Activated CD4-positive, alpha-beta T cell treated with anti-CD3 and anti-CD28 coated beads, Interleukin-2, Interleukin-6, amounts not matched to agents 100 ng/mL and 50 ng/mL, durations not matched to agents 16 hours and 8 hours (primary cell): ENCODE measurements at places on chromosomes 3 and 15.

DNA sequence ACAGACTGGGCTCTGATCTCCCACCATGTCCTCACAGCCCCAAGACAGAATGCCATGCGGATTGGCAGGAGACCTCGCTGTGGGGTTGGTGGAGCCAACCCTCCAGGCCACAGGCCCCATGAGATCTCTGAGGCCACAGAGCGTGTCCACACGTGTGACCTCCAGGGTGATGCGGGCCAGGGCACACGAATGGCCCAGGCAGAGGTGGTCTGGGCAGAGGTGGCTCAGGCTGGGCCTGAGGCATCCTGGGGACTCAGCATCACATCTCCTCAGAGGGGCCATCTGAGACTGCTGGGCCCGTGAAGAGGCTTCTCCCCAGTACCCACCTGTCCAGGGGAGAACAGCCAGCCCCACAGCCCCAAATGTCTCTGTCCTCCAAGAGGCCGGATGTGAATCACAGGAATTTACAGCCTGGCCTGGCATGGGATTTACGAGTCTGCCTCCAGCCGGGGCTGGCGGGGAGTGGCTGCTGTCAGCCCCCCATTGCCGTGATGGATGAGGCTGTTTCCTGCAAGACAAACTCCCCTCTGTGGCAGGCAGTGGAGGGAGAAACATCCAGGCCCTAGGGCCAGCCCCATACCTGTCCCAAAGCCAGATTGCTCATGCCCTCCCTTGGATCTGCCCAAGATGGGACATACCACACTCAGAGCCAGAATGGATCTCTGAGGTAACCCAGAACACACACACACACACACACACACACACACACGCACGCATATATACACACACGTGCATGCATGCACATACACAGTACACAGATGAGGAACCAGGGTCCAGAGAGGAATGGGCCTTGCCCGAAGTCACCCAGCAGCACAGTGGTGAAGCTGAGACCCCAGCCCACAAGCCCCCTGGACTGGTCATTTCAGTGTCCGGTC, 208.3 kb downstream of the TBC1D2B start:
- no peak for DNase-seq

DNA sequence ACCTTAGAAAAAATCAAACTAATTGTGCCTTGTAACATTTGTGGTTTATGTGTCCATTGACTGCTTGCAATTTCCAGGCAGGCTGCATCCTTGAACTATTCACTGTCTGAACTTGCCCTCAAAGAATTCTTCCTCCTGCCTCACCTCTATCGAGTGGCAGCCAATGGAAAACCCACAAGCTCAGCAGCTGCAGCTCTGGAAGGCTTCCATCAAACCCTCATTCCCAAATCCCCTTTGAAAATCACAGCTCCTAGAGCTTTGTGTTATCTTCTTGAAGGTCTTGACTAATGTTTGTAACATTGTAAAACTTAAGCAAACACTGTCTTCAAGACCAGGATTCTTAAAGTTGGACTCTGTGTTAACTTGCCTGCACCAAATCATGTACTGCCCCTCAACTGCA, 81.1 kb downstream of the FILIP1L start:
- no peak for DNase-seq

DNA sequence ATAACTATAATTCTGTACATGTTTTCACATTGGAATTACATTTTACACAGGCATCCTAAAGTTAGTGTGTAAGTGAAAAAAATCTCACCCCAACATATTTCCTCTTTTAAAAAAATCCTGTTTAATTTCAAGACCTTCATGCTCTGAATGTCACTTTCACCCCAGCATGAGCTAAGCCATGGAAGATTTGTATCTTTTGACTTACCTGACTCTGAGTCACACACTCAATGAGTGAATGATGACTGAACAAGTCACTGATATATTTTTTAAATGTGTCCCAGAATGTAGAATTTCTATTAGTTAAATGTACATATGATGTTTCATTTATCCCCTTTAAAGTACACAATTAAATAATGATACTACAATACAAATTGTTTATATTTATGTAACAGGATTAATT, 199.9 kb upstream of the RBMS3 start:
- no peak for DNase-seq

DNA sequence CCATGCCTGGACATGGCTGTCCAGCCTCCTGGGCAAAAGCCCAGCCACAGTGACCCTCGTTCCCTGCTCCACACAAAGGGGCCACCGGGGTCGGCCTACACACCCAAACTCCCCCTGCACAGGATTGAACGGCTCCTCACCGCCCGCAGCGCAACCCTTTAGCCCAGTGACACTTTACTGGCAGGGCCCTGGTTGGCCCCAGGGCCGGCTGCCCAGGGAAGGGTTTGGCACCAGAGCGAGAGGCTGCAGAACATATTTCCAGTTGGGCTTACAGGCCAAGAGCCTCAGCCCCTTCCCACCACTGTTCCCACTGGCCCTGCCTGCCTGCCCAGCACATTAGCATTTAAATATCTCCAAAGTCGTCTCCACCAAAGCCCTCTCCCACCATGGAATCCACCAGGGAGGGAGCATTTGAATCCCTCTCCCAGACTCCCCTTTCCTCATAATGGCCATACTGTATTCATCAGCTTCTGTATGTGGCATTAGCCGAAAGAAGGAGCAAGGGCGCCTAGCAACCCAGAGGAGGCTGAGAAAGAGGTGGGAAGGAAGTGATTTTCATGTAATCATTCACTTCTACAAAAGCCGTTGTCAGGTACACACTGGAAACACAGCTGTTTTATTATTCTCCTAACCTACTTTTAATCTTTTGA, 85.4 kb downstream of the SLC6A11 start:
- DNase-seq, result no peak

DNA sequence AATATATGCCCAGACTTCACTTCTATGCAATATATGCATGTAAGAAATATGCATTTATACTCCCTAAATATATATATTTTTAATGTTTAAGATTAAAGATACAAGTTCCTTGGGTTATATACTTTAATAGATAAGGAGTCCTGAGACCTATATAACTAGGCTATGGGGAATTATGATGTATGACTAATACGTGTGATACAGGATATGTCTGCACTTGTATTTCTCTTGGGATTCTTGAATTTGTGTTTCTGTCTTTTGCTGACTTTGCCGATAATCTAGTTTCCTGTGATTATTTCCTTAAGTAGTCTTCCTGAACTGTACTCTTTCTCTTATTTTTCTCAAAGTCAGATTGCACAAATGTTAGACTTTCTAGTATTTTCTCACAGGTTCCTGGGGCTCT, 109.6 kb downstream of the PIK3CB start:
- no peak for DNase-seq

DNA sequence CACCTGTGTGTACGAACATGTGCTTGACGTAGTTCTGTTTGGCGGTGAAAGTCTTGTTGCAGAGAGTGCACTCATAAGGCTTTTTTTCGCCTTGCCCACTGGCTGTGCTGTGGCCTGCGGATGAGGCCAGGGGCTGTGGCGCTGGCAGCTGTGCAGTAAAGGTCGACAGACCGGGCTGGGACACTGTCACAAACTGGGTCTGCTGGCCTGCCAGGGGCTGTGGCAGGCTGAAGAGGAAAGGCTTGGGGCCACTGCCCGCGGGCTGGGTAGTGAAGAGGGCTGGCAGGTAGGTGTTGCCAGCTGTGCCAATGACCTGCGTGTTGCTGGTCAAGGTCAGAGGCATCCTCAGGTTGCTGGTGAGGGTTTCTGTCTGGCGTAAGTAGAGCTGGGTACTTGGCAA, 56.4 kb downstream of the TIGIT start:
- DNase-seq, result no peak

GRCh38 chr3:119360736-119361462, 66.7 kb downstream of the ARHGAP31 start:
- DNase-seq, result no peak

DNA sequence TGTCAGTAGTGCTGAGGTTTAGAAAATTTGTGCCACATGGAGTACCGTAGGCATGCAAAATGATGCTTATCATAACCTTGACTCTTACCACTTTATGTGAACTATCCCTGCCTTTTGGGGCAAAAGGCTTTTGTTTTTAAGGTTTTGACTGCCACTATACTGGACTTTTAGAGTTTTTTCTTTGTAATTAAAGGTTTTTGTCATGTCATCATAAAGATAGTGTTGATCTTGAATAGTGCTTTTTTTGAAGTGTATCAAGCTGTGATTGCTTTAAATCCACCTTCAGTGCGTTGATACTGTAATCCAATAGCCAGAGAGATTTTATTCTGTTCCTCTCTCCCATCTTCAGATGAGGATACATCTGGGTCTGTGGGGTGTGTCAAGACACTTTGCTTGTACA, 172.9 kb downstream of the ITPR1 start:
- DNase-seq, result no peak

DNA sequence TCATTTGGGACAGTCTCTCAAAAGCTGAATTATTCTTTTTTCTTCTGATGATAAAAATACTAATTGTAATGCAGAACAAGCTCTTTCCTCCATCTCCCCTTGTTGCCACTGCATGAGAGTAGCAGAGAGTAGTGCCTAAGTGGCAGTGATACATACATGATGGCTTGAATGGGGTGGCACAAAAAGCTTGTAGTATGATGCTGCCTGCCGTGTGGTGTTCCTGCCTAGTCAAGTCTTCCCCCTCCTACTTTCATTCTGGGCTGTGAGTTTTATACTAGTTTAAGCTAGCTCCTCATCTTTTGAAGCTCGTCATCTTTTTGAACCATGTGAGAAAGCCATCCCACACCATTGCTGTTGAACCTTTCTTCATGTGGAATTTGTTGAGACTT, 230.5 kb downstream of the NFKBIZ start:
- no peak for DNase-seq

DNA sequence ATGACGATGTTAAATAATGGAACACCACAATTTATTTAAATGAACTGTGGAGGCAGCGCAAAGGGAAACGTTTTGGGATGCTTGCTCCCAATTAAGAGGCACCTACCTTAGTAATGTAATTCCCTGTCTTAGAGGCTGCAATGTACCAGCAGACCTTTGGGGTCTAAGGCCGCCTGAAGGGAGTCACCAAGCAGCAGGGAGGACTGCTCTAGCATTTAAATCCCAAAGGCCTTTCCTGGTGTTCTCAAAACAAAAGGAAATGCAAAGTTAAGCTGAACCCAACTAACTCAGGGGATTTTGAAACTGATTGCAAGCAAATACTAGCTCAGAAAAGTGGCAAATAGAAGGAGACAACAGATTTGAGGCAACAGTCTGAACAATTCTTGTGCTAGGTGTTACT, 510.8 kb downstream of the GABRG3 start:
- no peak for DNase-seq

GRCh38 chr15:68791431-68792283, 29.0 kb downstream of the ANP32A start:
- DNase-seq, result peak; percentile 74

DNA sequence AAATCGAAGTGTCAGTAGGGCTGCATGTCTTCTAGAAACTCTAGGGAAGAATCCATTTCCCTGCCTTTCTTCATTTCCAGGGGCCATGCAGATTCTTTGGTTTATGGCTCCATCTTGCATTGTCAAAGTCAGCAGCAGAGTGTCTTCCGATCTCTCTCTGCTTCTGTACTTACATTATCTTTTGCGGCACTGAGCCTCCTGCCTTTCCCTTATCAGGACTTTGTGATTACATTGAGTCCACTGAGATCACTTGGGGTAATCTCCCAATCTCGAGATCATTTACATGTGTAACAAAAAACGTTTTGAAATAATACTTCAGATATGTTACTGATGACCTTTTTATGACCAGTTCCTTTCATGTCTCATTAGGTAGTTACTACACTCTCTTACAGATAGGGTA, 695.9 kb downstream of the NSUN3 start:
- no peak for DNase-seq

DNA sequence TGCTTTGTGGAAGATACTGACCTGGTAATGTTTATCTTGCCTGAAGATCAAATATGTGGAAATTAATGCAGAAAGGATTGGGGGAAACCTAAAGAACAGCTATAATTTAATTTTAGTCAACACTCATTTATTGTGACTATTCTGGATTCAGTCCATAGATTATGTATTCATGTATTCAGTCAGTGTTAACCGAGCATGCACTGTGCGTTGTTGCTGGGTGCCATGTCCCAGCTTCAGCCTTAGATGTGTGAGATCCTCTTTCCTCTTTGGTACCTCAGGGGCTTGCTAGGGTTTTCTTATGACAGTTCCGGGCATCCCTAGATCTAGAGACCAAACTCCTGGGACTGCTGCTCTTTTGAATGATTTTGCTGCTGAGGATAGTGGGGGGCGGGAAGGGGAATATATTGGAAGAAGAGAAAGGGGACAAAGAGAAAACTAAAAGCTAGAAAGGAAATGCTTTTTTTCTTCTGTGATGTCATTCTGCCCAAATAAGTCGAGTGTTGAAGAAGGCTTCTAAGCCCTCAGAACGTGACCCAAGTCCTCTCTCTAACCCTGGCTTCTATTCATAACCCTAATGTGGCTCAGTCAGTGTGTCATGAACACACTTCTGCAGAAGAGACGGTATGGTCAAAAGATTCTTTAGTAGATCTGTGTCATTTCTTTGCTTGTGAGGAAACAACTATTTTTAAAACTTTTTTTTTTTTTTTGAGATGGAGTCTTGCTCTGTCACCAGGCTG, 33.5 kb downstream of the STARD9 start:
- peak; percentile 22 for DNase-seq

DNA sequence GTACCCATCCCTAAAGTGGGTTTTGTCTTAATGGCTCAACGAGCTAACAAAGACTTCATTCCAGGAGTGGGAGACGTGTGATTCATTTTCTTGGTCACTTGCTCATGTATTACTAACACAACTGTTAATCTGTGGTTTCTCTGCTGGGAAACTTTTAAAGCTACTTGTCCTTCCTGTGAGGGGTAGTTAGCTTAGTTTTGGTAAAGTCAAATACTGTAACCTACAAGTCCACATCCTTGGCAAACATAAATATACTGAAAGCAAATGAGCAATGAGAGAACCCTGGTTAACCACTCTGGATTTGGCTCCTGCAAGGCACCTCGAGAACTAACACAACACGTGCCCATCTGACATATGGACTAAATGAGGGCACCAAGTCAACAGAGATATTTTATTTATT, 19.9 kb downstream of the NOX5 start:
- DNase-seq, result peak; percentile 70

DNA sequence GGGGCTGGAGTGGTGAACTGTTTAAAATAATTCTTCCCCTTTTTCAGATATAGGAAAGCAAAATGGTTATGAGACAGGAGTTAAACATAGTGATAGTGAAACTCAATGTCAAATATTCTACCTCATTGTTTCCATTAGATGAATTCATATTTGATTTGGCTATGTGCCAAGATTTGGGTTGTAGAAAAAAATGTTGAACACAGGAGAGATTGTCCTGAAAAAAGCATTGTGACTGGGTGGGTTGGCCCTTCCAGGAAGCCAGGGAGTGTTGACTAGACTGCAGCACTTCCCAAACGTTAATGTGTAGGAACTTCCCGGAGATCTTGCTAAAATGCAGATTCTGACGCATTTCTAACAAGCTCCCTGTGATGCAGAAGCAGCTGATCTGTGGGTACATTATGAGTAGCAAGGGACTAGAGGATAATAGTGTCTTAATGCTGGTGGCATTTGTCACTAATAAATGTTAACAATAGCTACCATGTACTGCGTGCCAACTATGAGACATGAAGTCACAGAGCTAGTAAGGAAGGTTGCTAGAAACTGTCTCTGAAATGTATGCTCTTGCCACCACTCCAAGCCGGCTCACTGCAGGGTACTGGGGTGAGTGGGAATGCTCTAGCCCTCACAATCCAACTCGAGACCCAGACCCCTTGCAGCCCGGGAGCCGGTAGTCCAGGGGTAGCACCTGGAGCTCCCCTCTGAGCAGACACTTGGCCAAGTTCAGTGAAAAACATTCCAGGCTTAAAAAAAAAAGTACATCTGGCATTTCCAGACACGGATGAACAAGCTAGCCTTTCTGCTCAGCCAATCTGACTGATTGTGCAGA, 120.6 kb downstream of the CD47 start:
- peak; percentile 9 for DNase-seq
